BJ (cell line): ENCODE measurements at places on chromosomes 11 and 22. TPM values are rescaled to one million over a fixed set of nuclear protein-coding genes. Genes with fewer than 3 reads are reported as not detected.

GRCh38 chr22:20818471-20818870, 40.1 kb downstream of the PI4KA start:
- DNase-seq = no peak

GRCh38 chr11:115759622-115760460, 255.6 kb upstream of the CADM1 start:
- no peak for DNase-seq

The PTPRCAP gene
- 0.27 and 0.43 TPM in 2 replicates for polyA plus RNA-seq

The MMP1 gene
- polyA plus RNA-seq = 233 and 349 TPM in 2 replicates

GRCh38 chr22:26348810-26349526, 80.1 kb upstream of the ASPHD2 start:
- no peak for DNase-seq

DNA sequence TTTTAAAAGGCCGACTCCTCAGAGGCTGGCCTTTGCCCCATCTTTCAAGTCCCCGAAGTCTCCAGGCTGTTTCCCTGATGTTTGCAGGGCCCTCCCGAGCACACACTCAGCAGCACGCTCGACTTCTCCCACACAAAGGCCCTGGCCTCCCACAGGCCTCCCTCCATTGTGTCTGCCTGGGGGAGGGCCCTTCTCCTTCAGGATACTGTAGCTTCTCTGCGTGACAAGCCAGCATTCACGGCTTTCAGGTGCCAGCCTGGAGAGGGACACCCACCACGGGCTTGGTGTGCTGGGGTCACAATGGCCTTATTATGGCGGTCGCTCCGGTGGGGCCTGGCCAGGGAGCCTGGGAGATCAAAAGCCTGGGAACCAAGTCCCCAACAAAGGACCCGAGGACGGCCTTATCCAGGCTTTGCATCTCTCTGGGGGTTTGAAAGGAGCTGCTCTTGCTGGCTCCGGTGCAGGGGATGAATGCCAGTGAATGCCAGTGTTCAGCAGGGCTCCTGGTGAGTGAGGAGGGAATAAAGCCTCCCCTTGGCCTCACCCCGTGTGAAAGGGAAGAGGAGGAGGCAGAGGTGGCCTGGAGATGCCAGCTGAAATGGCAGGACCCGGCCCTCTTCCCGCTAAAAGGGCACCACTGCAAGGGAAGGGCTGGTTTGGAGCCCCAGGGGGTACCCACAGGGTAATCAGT, 55.0 kb downstream of the TRAF6 start:
- DNase-seq = no peak

DNA sequence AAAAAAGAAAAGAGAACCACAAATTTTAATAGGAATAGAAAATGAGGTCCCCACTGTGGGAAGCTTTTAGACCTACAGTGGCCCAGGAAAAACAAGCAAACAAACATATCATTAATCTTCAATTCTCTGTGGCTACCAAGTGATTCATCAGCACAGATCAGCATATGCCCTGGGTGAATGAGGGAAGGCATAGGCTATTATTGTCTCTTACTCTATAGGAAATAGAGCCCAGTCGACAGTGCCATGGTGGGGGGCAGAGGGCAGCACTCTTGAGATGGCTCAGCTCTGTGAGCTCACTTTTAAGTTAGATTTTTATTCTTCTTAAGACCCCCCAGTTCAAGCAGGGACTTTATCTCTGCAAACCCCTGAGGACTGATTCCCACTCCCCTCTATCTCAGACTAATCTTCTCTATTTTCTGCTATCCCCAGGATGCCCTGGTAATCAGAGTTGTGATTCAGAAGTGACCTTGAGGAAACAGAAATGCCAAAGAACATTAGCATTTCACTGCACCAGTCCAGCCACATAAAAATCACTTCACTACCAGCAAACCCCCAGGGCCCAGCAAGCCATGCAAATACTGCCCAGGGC, 9.5 kb upstream of the FEZ1 start:
- DNase-seq = no peak

DNA sequence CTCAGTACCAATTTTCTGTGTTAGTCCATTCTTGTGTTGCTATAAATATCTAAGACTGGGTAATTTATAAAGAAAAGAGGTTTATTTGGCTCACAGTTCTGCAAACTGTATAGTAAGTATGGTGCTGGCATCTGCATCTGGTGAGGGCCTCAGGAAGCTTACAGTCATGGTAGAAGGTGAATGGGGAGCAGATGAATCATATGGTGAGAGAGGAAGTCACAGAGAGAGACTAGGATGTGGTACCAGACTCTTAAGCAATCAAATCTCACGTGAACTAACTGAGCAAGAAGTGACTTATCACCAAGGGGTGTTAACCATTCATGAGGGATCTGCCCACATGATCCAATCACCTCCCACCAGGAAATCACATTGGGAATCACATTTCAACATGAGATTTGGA, 60.8 kb upstream of the ZBED5 start:
- no peak for DNase-seq

DNA sequence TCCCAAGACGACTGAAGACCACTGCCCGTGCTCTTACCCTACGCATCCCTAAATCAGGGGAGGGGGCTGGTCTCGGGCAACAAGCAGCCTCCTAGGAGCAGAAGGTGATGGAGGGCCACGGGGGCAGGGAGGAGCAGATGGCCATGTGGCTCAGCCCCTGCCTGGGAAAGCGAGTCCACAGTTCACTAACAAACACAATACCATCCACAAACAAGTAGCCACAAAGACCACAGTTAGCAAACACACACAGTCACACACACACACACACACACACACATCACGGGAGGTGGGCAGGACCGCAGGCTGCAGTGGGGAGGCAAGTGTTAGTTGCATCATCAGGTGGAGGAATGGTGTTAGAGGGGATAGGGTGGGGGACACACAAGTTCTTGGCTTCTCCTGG, 13.2 kb upstream of the FXYD2 start:
- DNase-seq = no peak

- DNase-seq = no peak
Observed at GRCh38 chr22:43008509-43008908, 6.4 kb downstream of the PACSIN2 start.

GRCh38 chr11:120210626-120211521, at the start of gene OAF:
Gene OAF (plus strand): TSS chr11:120211032. CDS start chr11:120211280, 248 bp downstream.
- no peak for DNase-seq

DNA sequence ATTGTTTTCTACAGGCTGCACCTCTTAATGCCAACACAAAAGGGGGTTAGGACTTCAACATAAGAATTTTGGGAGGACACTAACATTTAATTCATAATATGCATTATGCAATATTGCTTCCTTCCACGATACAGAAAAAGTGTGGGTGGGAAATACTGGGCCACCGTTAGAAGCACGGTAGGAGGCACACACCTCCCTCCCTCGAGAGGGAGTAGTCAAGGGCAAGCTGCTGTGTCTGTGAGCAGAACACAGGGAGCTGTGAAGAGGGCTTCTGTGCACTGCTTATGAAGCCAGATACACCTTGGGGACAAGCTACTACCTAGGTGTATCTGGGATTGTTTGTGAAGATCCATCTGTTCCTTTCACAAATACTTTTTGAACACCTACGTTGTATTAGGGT, 109.3 kb upstream of the PLET1 start:
- DNase-seq = no peak

The PSMA1 gene
- 108 and 169 TPM in 2 replicates for polyA plus RNA-seq
